ENCODE measurements at places on chromosomes 6 and 20.
A peak's percentile ranks its signal among the peaks of the same experiment; 100 is the strongest.

- DNase-seq: no peak
Measured at GRCh38 chr6:23417133-23417532, 708.9 kb upstream of the NRSN1 start.

DNA sequence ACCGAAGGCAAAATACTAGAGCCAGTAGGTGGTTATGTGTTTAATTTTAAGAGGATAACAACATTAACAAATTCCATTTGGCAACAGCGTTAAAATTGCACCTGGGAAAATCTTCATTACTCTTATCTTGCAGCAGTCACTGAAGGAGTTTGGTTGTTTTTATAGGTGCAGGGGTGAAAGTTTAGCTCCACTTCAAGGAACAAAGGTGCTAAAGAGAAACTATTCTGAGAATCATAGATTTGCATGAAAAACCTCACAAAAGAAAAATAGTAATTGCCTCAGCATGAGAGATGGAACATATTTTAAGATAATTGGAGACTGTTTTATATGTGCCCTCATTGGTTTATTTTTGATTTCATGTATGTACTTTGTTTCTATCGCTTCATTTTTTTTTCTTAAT is 444.4 kb downstream of the UTRN start:
- no peak for DNase-seq

GRCh38 chr6:147954938-147955337 is 387.7 kb upstream of the SASH1 start:
- DNase-seq: no peak

- DNase-seq: peak; percentile 7
Measured at GRCh38 chr20:45087097-45087790, 13.7 kb downstream of the KCNS1 start.

DNA sequence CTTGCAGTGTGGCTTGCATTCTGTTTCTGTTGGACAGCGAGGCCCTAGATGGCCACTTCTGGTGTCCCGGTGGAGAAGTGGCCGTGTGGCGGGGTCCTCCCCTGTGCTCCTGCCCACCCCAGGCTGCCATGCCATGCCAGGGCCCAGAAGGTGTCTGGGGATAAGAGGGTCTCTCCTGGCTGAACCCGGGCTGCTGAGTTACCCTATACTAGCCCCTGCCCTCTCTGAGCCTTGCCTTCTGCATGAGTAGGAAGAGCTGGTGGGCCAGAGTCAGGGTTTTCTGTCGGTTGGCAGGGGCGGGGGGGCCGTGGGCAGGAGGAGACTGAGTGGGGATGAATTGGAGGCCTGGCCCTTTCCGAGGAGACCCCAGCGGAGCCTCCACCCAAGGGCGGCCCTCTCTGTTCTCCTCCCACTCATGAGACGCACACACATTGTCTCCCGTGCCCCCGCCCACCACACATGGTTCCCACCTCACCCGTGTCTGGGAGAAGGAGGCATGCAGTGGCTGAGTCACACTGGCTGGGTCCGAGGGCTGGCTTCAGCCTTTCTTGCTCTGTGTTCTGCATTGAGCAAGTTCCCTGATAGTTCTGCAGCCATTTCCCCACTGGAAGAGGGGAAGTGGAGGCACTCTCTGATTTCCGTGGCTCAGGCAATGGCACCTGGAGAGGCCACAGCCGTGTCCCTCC is 24.6 kb downstream of the VSTM2L start:
- no peak for DNase-seq

DNA sequence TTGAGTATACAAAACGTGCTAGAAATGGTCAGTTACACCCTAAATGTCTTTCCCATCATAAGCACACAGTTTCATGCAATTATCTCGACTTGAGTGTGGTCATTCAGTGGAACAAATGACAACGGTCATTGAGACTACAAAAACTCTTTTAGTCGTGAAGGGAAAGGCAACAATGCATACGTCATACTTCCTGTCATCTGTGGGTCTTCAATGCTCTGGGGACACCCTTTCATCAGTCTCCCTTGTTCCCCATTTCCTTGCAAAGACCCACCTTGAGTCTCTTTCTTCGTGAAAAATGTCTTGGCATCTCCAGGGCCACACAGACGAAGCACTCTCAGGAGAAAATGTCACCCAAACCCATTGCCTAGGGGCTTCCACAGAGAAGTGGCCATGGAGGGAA is 238.5 kb downstream of the GMPR start:
- no peak for DNase-seq

- no peak for DNase-seq
Measured at GRCh38 chr6:111150577-111150976, 63.3 kb downstream of the SLC16A10 start.

DNA sequence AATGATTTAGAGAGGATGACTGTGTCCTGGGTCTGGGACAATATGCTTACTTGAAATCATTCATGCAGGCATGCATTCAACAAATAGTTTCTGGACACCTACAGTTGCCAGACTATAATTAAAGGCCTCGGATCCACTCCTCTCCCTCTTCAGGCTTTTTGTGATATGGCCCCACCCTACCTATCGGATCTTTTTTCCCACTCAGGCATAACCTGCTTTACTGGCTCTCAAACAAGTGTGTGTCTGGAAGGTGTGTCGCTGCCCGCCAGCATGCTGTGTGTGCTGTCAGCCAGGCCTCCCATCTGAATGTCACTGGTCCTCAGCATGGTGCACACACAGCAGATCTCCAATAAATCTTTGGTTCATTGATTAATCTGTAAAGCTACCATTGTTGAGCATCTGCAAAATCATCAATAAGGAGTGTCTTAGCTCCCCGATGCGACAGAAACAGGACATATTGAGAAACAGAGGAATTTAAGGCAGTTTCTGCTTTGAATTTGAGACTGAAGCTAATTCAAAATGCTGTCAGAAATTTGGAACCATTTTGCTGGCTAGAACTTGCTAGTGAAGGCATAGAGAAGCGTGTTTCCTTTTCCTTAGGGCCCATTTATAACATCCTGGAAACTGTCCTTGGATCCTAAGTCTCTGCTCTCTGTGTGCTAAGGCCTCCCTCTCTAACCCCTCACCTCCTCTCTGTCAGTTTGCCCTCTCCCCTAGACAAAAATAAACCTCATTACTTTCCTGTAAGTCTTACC is 23.5 kb upstream of the CCN6 start:
- DNase-seq: no peak

- no peak for DNase-seq
Measured at GRCh38 chr6:34074064-34074742, 71.7 kb downstream of the GRM4 start.

GRCh38 chr20:38216201-38216600 is 44.3 kb downstream of the KIAA1755 start:
- no peak for DNase-seq

DNA sequence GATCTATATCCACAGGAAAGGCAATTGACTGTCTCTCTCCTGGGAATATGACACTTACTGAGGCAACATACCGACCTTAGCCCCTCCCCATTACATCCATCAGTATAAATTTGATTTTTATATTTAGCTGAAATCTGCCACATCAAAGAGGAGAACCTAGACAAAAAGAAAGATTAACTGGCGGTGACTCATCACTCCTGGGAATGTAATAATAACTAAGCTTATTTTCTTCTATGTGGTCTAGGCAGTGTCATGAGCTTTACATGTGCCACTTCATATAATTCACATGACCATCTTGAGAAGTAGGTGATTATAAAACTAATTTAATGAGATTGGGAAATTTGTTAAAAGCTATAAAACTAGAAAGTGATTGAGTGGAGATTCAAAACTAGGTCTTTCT is 520.0 kb upstream of the HS3ST5 start:
- DNase-seq: peak; percentile 5

DNA sequence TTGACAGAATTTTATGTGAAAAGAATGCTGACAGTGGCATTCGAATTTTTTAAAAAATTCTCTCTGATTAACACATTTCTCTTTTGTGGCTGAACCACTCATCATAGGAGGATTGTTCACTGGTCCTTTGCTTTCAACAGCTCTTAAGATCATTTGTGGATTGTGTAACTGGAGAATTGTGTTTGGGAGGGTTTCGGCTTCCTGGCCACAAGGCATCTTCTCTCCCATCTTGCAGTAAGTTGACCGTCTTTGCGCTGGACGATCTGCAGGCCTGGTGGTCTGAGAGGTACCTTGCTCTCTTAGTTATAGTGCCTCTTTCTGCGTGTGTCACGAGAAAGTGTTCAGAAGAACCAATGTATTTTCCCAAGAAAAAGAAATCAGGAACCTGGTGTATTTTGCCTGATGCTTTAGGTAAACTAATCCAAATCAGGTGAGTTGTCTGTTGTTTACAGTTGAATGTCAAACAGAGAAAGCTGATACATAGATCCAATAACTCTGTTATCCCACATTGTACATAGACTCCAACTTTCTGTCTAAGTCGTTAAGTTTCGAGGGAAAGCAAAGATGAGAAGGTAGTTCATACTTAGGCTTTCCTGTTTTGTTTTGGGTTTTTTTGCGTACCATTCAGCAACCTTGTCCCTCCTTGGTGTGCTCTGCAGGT is 14.8 kb upstream of the EXOC2 start:
- no peak for DNase-seq

GRCh38 chr6:150895928-150896632 is 30.6 kb downstream of the MTHFD1L start:
- DNase-seq: no peak

- DNase-seq: no peak
Measured at GRCh38 chr6:69881322-69882151, 15.2 kb downstream of the COL19A1 start.

DNA sequence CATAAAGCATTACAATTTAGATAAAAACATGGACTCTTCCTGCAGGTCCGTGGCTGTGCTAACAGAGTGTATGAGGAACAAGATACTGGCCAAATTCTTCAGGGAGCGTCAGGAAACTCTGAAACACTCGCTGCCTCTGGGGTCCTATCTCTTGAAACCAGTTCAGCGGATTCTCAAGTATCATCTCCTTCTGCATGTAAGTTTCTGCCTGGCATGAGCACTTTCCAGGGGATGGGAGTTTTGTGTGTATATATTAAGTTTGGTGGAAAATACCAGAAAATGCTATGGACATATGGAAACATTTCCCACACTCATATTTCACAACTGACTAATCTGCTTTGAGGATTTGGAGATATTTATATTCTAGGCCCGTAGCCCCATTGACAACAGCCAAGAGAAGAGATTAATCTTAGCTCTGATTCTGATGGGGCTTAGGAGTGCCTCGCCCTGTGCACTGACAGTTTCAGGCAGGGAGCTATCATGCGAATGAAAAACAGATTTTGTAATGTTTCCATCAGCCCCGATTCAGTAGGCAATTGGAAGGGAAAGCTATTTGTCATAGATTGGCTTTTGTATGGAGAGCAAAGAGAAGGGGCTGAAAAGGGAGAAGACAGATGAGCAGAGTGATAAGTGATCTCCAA is 64.7 kb upstream of the MTHFD1L start:
- DNase-seq: peak; percentile 74

DNA sequence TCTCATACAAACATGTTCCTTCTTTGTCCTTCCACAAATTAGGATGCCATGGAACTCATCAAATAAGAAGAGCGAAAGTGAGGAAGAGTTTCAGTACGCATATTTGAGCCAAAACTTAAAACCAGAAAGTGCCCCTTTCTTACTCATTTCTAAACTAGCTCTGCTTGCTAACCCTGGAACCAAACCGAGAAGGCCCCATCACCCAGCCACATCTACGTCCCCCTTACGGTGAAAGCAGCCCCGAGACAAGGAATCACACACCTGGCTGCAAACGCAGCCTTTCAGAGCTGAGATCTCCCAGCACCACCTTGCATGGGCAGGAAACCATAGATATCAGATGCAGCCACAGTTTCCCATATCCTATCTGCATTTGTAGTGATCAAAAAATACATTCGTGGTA is 28.5 kb downstream of the TRERF1 start:
- DNase-seq: no peak

GRCh38 chr6:140636908-140637402 is 1262.5 kb upstream of the CITED2 start:
- DNase-seq: no peak

DNA sequence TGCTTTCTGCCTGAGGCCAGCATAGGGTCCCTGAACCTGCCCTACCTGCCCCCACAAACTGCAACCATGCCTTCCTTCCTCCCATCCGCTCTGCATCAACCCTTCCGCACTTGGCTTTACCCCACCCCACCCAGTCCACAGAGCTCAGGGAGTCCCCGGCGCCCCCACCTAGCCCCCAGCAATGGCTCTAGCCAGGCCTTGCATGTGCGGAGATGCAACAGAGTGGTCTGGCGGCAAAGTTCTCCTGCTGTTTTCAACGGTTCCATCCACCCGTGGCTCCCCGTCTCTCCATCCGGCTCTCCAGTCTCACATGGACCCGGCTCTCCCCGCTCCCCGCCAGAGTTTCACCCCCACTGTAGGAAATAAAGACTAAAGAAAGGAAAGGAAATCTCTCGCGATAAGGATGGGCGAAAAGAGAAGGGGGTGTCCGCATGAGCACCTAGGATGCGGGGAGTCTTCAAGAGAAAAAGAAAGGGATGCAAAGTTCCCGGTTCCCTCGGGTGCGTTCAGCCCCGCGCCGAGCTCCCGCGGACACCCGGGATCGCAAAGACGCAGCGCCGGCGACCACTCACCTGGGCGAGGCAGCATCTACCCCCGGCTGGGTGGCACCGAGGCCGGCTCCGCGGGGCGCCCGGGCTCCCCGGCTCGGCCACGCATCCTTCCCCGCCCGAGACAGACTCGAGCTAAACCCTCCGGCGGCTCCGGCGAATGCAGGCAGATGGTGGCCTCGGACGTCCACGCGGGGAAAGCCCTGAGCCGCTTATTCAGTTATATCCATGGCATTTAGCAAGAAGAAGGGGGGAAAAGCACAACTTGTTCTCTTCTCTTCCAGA is 579 bp downstream of the LRFN2 start:
- DNase-seq: peak; percentile 42

DNA sequence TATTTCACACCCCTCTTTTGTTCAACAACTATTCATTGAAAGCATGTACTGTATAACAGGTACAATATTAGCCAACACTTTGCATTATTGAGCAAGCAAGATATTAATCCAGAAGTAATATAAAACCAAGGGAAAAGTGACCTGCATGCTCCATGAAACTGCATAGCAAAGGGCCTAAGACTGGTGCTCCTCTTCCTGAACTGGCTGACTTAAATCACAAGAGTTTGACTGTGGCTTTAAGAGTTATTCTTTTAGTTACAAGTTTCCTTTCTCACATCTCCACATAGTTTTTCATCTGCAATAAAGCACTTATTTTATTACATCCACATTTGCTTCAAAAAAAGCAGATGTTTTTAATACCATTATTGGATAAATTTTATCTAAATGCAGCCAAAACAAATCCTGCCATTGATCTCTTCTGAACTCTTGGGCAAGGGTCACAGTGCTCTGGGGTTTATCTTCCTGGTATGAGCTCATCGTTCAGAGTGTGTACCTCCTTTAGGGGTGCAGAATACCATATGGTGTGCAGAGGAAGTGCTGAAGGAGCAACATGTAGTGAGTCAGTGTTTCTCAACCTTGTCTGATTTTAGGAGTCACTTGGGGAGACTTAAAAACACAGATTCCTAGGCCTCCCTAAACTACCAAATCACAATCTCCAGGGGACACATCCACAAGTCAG is 1225.9 kb upstream of the MAP3K7 start:
- DNase-seq: no peak

All from adipocyte (in vitro differentiated cells).